ENCODE measurements at places on chromosomes 12 and 14. TPM values are rescaled to one million over a fixed set of nuclear protein-coding genes. Genes with fewer than 3 reads are reported as not detected.

GRCh38 chr12:6452944-6453630, 1.2 kb downstream of the TAPBPL start:
- no peaks in the 10 kb centered on the region for H3K27me3 ChIP-seq
- H3K36me3 ChIP-seq: peaks cover 5% of the 10 kb centered on the region
- H3K4me3 ChIP-seq: no peak overlapping the region
- DNase-seq: no peak

GRCh38 chr12:3172124-3173007, 95.2 kb downstream of the TSPAN9 start:
- no peak overlapping the region for H3K4me3 ChIP-seq
- H3K36me3 ChIP-seq: no peaks in the 10 kb centered on the region

Gene PARP11
- 3.5 TPM for polyA plus RNA-seq

DNA sequence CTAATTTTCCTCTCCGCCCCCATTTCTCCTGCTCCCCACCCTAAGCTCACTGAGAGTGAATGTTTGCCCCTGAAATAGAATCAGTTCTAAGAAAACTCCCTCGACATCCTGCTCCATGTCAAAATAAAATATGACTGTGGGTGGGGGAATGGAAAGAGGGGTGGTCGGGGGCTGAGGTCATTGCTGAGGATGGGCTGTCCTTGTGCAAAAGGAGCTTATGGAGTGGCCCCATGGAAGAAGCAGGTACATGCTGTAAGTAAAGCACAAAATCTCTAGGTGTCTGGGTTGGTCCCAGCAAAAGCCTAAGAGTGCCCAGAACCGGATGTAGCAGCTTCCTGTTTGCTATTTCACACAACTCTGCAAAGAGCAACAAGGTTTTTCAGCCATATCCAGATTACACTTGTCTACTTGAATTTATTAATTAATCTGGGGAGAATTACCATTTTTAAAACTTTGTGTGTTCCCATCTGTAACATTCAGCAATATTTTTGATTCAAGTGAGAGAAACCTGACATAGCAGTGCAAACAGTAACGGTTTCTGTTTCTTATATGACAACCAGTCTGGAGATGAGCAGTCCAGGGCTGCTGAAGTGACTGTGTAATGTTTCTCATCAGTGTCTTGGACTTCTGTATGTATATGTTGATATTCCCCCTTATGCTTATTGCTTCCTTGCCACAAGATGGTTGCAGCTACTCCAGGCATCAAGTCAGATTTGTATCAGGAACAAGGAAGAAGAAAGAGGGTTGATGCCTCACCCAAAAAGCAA, 40.4 kb upstream of the GZMB start:
- peaks cover 34% of the 10 kb centered on the region for H3K4me1 ChIP-seq
- H3K27ac ChIP-seq: peak overlapping the region; percentile 54
- H3K4me3 ChIP-seq: no peak overlapping the region
- H3K36me3 ChIP-seq: no peaks in the 10 kb centered on the region
- H3K27me3 ChIP-seq: no peaks in the 10 kb centered on the region
- no peak for DNase-seq

- H3K27ac ChIP-seq: peak overlapping the region; percentile 78
- DNase-seq: no peak
- no peaks in the 10 kb centered on the region for H3K27me3 ChIP-seq
- H3K4me1 ChIP-seq: peaks cover 13% of the 10 kb centered on the region
Measured at GRCh38 chr12:21502164-21502496, 541 bp downstream of the GOLT1B start.

- no peaks in the 10 kb centered on the region for H3K27me3 ChIP-seq
- H3K36me3 ChIP-seq: no peaks in the 10 kb centered on the region
- H3K4me1 ChIP-seq: no peaks in the 10 kb centered on the region
Measured at GRCh38 chr14:102914474-102915291, 7.8 kb upstream of the AMN start.

DNA sequence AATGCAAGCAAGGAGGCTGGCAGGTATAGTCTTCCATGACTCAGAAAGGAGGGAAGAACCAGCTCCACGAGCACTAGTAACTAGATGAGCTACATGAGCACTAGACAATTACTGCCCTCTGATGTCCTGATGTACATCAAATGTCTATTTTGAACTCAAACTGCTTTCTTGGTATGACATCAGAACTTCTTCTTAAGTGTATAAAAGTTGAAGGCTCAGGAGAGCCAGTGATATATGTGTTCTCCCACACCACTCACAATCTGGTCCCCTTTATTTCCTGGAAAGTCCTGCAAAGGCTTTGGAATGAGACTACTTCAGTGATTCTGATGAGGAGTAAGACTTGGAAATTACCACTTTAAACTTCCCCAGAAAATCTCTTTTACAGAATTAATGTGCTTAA, 18.5 kb upstream of the DHRS7 start:
- H3K4me1 ChIP-seq: peaks cover 19% of the 10 kb centered on the region
- H3K27ac ChIP-seq: peak overlapping the region; percentile 43
- H3K4me3 ChIP-seq: peak overlapping the region; percentile 57
- no peaks in the 10 kb centered on the region for H3K36me3 ChIP-seq
- H3K27me3 ChIP-seq: peaks cover 2% of the 10 kb centered on the region
- DNase-seq: no peak

- H3K27ac ChIP-seq: no peak overlapping the region
- H3K27me3 ChIP-seq: no peaks in the 10 kb centered on the region
Measured at GRCh38 chr14:104746071-104746545, 6.8 kb upstream of the SIVA1 start.

DNA sequence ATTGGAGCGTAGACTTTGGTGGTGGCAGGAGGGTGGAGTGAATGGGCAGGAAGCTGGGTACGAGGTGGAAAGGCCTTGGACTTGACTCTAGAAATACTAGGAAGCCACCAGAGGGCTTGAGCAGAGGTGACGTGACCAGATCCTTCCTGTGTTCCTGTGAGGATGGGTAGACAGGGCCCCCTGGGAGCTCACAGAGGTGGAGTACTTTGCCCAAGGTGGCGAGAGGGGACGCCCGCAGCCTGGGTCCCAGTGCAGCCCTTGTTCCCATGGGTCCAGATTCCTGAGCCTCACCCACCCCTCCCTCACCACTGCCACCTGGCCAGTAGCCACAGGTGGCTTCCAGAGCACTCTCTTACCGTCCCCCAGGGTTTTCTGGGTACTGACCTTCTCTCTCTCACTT, 89.8 kb downstream of the KIF26A start:
- no peak for DNase-seq
- H3K27ac ChIP-seq: no peak overlapping the region
- H3K4me3 ChIP-seq: no peak overlapping the region
- H3K27me3 ChIP-seq: no peaks in the 10 kb centered on the region

Gene SSTR1
- polyA plus RNA-seq: not detected

- H3K4me3 ChIP-seq: peak overlapping the region; percentile 72
- H3K36me3 ChIP-seq: no peaks in the 10 kb centered on the region
- DNase-seq: no peak
- peaks cover 10% of the 10 kb centered on the region for H3K27me3 ChIP-seq
- H3K4me1 ChIP-seq: peaks cover 25% of the 10 kb centered on the region
- H3K27ac ChIP-seq: peak overlapping the region; percentile 84
Measured at GRCh38 chr12:1605129-1606020, 11.0 kb upstream of the FBXL14 start.

Gene OR10A7
- polyA plus RNA-seq: not detected

DNA sequence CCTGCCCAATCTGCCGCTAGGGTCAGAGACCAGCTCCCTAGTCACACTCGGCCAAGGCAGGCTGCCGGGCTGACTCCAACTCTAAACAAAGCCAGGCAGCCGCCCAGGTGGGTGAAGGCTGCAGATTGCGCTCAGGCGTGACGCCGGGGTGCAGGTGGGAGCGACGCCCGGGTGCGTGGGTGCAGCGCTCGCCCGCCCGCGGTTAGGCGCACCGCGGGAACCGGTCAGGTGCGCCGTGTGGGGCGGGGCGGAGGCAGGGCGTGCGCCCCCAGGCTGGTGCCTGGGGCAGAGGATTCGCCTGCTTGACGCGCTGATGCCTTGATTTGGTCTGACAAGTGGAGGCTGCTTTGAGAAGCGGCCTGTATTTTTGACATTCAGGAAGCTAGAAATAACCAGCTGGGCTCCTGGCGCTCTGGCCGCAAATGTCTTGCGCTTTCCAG, 126.7 kb upstream of the HIF1A start:
- no peak overlapping the region for H3K4me3 ChIP-seq
- H3K27ac ChIP-seq: peak overlapping the region; percentile 40
- peaks cover 76% of the 10 kb centered on the region for H3K4me1 ChIP-seq
- no peaks in the 10 kb centered on the region for H3K27me3 ChIP-seq
- DNase-seq: no peak

DNA sequence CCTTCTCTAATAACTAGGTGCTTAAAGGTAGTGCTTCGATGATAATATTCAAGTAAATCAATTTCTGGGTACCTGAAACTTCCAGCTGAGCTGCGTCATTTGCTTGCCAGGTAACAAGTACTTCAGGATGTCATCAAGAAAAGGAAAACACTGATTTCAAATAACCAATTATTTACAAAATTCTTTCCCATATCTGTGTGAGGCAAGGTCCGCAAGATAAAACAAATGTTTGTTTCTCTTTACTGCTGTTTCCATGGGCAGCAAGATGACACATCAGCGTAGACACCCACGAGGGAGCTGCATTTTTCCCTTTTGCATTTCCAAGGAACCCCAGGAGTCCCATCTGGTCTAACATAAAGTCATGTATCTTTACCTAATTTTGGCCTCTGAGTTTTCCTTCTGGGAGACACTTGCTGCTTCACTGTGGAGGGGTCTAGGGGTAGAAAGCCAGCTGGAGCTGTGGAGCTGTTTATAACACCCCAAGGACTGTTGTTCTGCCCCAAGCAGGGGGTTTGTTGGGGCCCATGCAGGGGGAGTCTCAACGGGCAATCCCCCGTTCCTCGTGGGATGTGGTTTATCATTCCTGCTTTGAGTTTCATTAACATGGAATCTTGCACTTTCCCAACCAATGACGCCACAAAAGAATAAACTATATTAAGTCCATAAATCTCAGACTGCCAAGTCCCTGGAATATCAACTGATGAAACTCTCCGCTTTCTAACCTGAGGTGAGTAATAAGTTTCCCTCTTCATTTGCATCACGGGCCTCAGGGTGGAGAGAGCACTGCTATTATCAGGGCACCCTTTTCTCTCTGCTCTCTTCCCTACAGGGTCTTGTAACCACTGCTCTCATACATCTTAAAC, 112.8 kb upstream of the PELI2 start:
- H3K27ac ChIP-seq: peak overlapping the region; percentile 43
- H3K4me3 ChIP-seq: no peak overlapping the region

- no peaks in the 10 kb centered on the region for H3K27me3 ChIP-seq
- no peak overlapping the region for H3K4me3 ChIP-seq
- no peaks in the 10 kb centered on the region for H3K36me3 ChIP-seq
- H3K27ac ChIP-seq: no peak overlapping the region
Measured at GRCh38 chr12:11667171-11667570, 17.7 kb downstream of the ETV6 start.

Gene GLIPR1L2
- 0.29 TPM for polyA plus RNA-seq

Gene COL2A1
- polyA plus RNA-seq: not detected
